ENCODE measurements at places on chromosomes 13 and 19. TPM values are rescaled to one million over a fixed set of nuclear protein-coding genes. Genes with fewer than 3 reads are reported as not detected.
A peak's percentile ranks its signal among the peaks of the same experiment; 100 is the strongest.

GRCh38 chr13:35473206-35473775 lies 3.2 kb downstream of the MAB21L1 start:
- no peak overlapping the region for H3K4me3 ChIP-seq
- peaks cover 6% of the 10 kb centered on the region for H3K36me3 ChIP-seq
- H3K4me1 ChIP-seq: peaks cover 34% of the 10 kb centered on the region
- no peak for DNase-seq

DNA sequence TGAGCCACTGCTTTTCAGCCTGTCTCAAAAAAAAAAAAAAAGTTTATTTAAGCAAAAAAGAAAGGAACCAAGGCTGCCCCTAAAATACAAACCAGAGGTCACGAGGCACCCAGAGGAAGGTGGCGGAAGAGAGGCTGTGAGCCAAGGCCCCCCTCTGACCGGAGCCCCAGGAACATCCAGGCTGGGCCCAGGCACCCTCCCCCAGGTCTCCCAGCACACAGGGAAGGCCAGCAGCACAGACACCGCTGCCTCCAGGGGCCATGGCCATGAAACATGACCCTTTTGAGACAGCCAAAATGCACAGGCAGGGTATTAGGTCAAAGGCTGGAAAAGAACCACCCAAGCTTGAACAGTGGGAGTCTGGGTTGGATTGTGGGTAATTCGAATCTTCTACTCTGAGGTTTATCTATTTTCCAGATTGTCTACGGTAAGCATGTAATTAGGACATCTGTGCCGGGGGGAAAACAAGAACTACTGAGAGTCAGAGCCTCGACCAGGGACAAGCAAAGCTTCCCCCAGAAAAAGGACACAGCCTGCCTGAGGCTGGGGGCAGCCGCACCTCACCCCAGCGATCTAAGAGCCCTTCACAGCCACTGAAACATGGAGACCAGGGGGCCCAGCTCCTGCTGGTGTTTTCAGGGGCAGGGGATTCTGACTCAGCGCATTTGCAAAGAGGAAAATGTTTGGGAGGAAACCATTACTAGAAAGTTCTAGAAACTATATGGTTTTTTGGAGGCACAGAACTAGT lies 8.4 kb downstream of the PEX11G start:
- no peaks in the 10 kb centered on the region for H3K4me1 ChIP-seq
- DNase-seq: no peak
- H3K36me3 ChIP-seq: no peaks in the 10 kb centered on the region
- no peak overlapping the region for H3K27ac ChIP-seq
- no peaks in the 10 kb centered on the region for H3K27me3 ChIP-seq

GRCh38 chr19:30092721-30093569 lies 150.9 kb downstream of the URI1 start:
- no peaks in the 10 kb centered on the region for H3K27me3 ChIP-seq
- H3K4me3 ChIP-seq: no peak overlapping the region
- H3K36me3 ChIP-seq: no peaks in the 10 kb centered on the region
- no peak for DNase-seq

DNA sequence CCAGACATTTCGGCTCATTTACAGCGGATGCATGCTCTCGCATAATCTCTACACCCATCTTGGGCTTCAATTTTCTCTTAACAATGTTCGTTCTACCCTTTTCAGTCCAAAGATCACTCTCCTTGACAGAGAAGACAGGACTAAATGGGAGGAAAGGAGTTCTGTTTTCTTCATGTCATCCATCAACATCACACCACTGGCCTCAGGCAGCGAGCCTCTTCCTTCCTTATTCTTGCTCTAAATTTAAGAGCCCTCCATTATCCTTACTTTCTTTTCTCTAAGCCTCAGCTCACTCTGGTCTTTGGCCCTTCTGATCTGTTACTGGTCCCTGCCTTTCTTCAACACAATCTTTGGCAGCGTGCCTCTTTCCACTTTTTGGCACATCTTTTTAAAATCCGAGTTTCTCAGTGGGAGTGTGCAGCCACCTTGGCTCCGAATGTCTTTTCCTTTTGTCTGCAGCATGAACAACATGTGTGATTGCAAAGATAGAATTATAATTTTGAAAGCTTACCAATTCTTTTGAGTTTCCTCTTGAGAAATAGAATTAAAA lies 98.7 kb downstream of the FAM216B start:
- H3K4me3 ChIP-seq: no peak overlapping the region
- DNase-seq: no peak
- peaks cover 12% of the 10 kb centered on the region for H3K27me3 ChIP-seq
- H3K4me1 ChIP-seq: peaks cover 13% of the 10 kb centered on the region
- H3K27ac ChIP-seq: no peak overlapping the region

DNA sequence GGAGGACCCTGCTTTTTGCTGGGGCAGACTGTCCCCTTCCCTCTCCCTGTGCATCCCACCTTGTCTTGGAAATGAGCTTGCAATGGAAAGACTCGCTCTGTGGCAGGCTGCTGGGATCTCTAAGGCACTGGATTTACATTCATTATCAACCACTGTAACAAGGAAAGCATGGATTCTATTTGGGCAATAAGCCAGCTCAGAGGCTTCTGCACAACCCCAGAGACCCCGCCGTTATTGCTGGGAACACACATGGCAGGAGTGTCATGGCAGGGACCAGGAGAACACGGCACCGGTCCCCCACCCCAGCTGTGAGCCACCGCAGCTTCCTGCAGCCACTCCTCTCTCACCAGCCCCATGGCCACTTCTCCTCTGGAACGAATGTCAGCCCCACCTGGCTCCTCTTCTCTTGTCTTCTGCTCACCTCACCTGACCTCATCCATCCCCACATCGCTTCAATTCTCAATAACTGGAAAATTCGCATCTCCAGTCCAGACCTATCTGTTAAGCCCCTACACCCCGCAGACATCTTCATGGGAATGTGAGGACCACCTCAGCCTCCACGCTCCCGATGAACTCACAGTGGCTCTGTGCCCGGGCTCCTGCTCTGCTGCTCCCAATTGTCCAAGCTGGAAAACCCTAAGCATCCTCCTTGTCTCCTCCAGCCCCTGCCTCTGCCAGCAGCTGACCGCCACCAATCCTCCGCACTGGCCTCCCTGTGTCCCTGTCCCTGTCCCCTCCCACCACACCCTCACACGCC lies 181.5 kb downstream of the USP12 start:
- no peaks in the 10 kb centered on the region for H3K36me3 ChIP-seq
- peaks cover 4% of the 10 kb centered on the region for H3K4me1 ChIP-seq

DNA sequence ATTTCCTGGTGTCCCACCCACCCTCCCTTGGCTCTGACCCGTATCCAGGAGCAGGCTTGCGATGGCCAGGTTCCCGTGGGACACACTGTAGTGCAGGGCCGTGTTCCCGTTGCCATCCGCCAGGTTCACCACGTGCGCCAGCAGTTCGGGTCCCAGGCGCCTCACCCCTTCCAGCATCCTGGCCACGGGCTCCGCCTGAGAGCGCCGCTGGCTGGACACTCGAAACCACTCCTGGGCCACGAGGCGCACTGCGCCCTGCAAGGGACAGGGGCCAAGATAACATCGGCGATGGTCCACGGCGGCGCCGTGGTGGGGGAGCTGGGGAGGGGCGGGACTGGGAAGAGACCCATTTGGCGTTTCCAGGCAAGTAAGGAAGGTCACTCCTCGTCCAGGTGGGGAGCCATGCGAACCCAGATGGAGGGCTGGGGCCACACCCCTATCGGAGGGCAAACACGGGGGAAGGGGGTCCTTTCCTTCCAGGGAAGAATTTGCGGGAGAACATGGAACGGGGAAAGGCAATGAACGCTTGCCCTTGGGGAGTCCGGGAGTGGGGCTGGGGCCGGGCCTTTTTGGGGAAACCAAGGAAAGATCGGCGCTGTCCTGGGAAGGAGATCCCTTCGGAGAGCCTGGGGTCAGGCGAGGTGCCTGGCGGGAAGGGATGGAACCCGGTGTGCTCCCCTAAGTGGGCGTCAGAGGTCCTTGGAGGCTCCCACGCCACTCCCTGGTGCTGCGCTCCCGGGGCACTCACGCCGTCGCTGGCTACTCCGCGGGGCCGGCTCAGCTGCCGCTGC lies 9.9 kb downstream of the KANK3 start:
- H3K36me3 ChIP-seq: no peaks in the 10 kb centered on the region
- no peak overlapping the region for H3K4me3 ChIP-seq
- DNase-seq: no peak

GRCh38 chr13:50125304-50125553 lies 110.0 kb downstream of the KCNRG start:
- peaks cover 53% of the 10 kb centered on the region for H3K4me1 ChIP-seq
- H3K36me3 ChIP-seq: peaks cover 20% of the 10 kb centered on the region
- peak overlapping the region; percentile 85 for H3K27ac ChIP-seq

DNA sequence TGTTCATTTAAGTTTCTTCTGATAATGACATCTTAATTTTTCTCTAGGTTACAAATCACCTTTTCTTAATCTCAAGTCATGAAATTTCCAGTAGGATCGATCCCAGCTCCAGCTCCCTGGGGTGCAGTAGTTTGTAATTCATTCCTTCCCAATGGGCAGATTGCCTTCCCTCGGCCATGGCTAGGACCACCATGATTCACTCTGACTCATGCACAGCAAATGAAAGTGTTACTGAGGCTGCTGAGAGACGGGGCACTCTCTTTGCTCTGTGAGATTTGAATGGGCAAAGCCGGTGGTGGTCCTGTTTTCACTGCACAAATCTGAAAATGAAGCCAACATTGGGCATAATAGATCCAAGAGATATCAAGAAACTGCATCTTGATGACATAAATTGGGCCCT lies 202.8 kb upstream of the IRS2 start:
- no peaks in the 10 kb centered on the region for H3K4me1 ChIP-seq
- H3K4me3 ChIP-seq: no peak overlapping the region
- no peak overlapping the region for H3K27ac ChIP-seq
- no peaks in the 10 kb centered on the region for H3K36me3 ChIP-seq

DNA sequence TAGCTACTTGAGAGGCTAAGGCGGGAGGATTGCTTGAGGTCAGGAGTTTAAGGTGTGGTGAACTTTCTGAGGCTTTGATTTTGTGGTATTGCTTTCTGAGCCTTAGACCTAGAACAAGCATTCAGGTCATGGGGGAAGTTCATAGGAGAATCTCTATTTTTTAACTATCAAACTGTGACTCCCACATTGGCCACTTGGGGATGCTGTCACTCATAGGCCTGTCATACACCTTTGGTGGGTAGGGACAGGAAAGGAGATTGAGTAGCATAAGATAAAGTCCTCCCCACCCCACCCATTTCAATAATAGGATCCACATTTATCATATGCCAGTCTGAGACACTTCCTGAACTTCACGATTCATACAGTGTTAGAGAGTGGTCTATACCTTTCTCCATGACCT lies 41.9 kb upstream of the PSG2 start:
- H3K4me1 ChIP-seq: no peaks in the 10 kb centered on the region
- no peak overlapping the region for H3K4me3 ChIP-seq
- H3K36me3 ChIP-seq: no peaks in the 10 kb centered on the region
- no peaks in the 10 kb centered on the region for H3K27me3 ChIP-seq

- no peaks in the 10 kb centered on the region for H3K27me3 ChIP-seq
- H3K4me3 ChIP-seq: no peak overlapping the region
- peak overlapping the region; percentile 40 for H3K27ac ChIP-seq
Observed at GRCh38 chr19:35017507-35017906, 12.8 kb upstream of the SCN1B start.

- DNase-seq: no peak
- peaks cover 4% of the 10 kb centered on the region for H3K4me1 ChIP-seq
- H3K27ac ChIP-seq: no peak overlapping the region
- peaks cover 46% of the 10 kb centered on the region for H3K27me3 ChIP-seq
Observed at GRCh38 chr19:40552848-40553247, 23.8 kb upstream of the SHKBP1 start.

GRCh38 chr13:50531917-50532899 lies 311.3 kb downstream of the DLEU7 start:
- no peak overlapping the region for H3K27ac ChIP-seq
- H3K4me1 ChIP-seq: peaks cover 32% of the 10 kb centered on the region
- DNase-seq: no peak
- peaks cover 9% of the 10 kb centered on the region for H3K36me3 ChIP-seq
- peaks cover 14% of the 10 kb centered on the region for H3K27me3 ChIP-seq
- no peak overlapping the region for H3K4me3 ChIP-seq

- no peak overlapping the region for H3K4me3 ChIP-seq
- H3K36me3 ChIP-seq: no peaks in the 10 kb centered on the region
- H3K4me1 ChIP-seq: no peaks in the 10 kb centered on the region
- no peak overlapping the region for H3K27ac ChIP-seq
- no peak for DNase-seq
- peaks cover 7% of the 10 kb centered on the region for H3K27me3 ChIP-seq
Observed at GRCh38 chr13:50574731-50575130, 268.8 kb downstream of the DLEU7 start.

- no peak overlapping the region for H3K4me3 ChIP-seq
- H3K27ac ChIP-seq: no peak overlapping the region
- no peaks in the 10 kb centered on the region for H3K27me3 ChIP-seq
- H3K4me1 ChIP-seq: no peaks in the 10 kb centered on the region
- no peak for DNase-seq
Observed at GRCh38 chr19:19348266-19348665, 27.6 kb downstream of the MAU2 start.

DNA sequence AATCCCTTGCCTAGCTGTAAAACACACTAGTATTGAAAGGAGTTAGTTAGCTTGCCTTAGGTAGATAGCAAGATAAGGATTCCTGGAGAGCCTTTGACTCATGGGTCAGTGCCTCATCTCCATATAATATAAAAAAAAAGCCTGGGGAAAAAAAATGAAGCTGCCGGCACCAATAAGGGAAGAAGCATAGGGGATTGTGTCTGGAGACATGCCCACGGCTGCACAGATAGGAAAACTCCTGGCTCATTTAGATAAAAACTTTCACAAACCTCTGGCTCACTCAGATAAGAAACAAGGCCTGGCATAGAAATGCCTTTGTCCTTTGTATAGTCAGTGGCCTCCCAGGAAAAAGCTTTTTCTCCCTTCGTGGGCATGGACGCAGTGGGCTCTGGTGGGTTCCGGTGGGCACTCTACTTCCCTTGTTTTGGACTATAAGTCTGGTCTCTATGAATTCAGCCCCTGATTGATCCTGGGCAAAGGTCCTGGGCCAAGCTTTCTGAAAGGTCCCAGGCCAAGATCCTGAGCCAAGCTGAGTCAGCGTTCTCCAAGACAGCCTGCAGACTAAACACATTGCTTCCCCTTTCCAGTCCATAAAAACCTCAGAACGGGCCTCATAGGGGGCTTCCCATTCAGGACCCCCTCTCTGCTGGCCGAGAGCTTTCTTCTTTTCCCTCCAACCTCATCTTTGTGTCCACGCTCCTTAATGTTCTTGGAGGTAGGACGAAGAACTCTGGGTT lies 4.9 kb upstream of the OR7A17 start:
- H3K27ac ChIP-seq: no peak overlapping the region
- peaks cover 6% of the 10 kb centered on the region for H3K4me1 ChIP-seq
- no peaks in the 10 kb centered on the region for H3K36me3 ChIP-seq
- H3K27me3 ChIP-seq: peaks cover 10% of the 10 kb centered on the region
- H3K4me3 ChIP-seq: no peak overlapping the region

DNA sequence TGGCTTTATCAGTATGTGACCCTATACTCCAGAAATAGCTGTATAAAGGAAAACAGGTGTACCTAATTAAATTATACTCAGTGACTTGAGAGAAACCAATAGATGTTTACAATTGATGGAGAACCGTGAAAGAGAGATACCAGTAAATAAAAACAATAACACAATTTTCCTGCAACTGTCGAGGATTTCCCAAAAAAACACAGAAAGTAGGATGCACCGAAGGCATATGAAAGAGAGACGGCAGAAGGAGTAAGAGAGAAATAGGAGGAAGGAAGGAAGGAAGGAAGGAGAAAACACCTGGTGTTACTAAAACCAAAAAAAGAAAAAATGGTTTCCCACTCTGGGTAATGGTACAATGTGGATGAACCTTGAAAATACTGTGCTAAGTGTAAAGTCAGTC lies 6.8 kb upstream of the ZNF229 start:
- peaks cover 2% of the 10 kb centered on the region for H3K36me3 ChIP-seq
- DNase-seq: no peak
- H3K27me3 ChIP-seq: no peaks in the 10 kb centered on the region
- H3K4me3 ChIP-seq: no peak overlapping the region

The ZNF177 gene
- 0.18 TPM for total RNA-seq

The SERTAD1 gene
- 19.4 TPM for total RNA-seq

The TTYH1 gene
- total RNA-seq: 0.49 TPM

The INSR gene
- 1.5 TPM for total RNA-seq

All from activated T-helper 1 cell treated with anti-CD3 and anti-CD28 coated beads, Interleukin-12 subunit alpha, Interleukin-12 subunit beta, Interleukin-2, Interleukin-4 antibody, amounts not matched to agents 30 ng/mL and 10 ng/mL and 1 ng/mL, durations not matched to agents 14 hours and 24 hours and 36 hours (primary cell).